Brain microvascular endothelial cell (primary cell): ENCODE measurements at places on chromosomes 2 and 18.

DNA sequence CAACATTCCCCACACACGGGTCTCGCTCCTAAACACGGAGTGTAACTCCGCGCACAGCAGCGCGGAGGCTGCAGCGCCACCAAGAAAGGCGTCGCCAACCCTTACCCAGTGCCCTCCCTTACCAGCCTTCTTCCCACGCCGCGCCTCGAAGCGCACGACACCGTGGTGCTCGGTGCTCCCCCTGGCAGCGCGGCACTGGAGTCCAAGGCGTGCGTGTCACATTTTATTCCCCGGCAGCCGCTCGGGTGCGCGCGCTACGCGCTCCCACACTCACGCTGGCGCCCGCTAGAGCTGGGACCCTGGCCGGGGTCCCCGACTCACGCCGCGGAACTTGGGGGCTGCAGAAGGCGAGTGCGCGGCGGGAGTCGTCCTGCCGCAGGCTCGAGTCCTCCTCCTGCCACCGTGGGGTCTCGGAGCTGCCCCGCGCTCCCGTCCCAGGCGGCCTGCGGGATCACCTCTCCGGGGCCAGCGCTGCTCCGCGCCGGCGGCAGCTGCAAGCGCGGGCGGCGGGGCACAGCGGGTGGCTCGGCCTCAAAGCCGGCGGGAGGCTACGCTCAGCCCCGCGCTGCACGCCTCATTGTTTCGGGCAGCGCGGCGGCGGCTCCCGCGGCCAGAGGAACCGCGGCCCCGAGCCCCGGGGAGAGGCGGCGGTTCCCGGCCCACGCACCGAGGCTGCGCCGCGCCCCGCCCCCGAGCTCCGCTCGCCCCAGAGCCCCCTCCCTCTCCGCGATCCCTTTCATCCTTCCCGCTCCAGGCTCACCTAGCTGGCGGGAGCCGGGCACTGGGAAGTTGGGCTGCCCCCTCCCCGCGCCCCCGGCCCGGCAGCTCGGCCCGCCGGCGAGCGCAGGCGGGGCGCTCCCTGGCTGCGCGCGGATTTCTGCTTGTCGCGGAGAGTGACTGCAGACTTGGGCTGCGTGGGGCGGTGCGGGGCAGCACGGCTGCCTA lies at the start of gene ST6GAL2:
Gene ST6GAL2, minus strand, starts transcription at position 197 of the 945 bp plus-strand sequence. CDS start 42,190 bp downstream, outside the sequence.
- no peak for DNase-seq

DNA sequence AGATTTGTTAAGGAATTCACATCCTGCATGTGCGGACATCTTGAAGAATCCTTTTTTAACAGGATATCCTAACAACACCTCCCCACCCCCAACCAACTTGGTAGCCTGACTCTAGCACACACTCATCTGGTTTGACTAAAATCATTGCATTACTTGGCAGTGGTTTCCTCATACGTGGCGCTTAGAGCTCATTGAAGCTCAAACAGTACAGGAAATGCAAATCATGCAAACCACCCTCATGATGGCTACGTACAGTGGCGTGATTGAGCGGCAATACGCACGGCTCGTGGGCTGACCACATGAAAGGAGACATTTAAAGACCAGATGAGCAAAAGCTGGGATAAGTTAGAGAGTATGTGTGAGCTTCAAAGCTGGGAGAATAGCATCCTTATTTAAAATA lies 336.2 kb downstream of the ZEB2 start:
- DNase-seq: no peak

DNA sequence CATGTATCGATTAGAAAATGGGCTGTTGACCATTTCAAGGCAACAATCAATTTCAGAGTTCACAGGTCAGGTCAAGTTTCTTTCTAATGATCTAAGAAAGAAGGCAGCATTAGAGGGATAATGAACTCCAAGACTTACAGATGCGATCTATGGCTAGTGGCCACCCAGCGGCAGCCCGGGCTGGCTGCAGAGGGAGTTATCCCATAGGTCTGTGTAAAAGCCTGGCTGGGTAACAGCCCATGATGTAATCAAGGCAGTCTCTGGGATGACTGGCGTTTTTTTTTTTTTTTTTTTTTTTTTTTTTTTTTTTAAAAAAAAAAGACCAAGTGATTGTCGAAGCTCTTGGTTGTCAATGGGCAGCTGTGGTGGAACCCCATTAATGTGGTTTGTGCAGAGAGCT lies 171.1 kb upstream of the SKOR2 start:
- DNase-seq: no peak

DNA sequence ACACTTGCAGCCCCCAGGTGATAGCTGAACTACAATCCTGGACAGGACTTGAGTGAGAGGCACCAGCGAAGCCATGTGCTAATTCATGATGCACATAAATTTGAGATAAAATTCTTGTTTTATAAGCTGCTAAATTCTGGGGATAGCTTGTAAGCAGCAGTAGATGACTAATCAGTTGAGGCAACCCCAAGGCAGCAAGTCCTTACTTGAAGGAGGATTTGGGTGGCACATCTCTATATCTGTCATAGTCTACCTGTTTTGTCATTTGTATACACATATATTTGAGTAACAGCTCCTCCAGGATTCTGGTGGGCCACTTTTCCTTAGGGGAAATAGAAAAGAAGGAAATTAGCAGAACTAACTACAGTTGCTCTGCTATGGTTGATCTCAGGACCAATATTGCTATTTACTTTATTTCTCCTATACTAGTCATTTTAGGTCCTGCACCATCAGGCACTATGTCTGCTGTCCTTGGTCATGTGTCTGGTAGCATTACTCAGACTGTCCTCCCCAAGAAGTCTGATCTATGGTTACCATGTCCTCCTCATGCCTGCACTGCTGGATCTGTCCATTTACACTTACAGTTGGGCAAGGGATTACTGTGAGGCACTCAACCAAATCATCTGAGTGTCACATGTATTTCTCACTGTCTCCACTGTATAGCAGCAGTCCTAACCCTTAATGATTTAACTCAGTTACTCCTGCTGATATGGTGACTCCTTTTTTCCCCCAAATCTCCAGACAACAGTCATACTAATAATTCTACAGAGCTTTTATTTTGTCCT lies 436.0 kb upstream of the CWC22 start:
- DNase-seq: no peak

DNA sequence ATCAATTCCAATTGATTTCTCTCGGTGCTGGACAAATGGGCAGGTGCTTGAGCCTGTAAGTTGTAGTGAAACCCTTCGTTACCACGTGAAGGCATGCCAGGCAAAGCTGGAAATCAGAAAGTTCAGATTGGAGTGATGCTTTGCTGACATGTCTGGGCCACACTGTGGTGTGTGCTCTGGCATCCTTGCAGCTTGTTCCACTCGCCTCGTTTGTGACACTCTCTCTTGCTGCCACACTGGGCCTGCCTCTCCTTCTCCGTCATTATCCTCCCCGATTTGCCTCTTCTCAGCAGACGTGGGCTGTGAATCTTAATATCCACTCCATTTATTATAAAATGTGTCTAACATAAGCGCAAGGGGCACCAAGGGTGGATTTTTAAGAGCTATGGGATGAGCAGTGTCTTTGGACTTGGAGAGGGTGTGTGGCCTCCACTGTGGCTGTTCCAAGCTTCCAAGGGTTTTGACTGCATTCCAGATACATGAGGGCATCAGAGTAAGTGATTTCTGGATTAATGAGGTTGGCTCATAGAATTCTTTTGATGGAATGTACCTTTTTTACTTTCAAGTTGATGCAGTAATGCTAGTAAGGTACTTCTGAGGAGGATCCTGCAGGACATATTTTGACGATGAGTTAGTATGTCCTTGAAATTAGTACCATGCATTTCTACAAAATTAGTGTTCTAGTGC lies 238.8 kb downstream of the TPGS2 start:
- DNase-seq: no peak

GRCh38 chr2:204749319-204749718 lies 204.0 kb downstream of the PARD3B start:
- peak; percentile 61 for DNase-seq

- DNase-seq: no peak
Measured at GRCh38 chr18:294566-294965, 26.7 kb upstream of the THOC1 start.

- DNase-seq: no peak
Measured at GRCh38 chr2:7026742-7027141, 109.5 kb downstream of the RNF144A start.

DNA sequence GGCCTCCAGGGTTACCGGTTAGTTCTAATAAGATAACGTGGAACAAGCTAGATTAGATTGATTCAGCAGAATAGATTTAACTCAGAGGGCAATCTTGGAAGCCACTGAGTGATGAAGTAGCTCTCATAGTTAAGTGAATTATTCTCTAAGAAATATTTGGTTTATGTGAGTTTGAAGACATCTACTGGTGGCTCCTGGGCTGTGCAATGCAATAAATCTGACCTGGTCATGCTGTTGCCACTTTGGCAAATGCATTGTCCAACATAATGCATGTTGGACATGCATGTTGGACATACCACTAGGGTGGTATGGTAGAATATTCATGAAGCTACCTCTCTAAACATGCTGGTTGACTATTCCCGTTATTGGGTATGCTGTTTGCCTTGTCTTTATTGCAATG lies 493.7 kb upstream of the VRK2 start:
- DNase-seq: no peak

- DNase-seq: no peak
Measured at GRCh38 chr2:54649633-54650032, 73.8 kb upstream of the EML6 start.

DNA sequence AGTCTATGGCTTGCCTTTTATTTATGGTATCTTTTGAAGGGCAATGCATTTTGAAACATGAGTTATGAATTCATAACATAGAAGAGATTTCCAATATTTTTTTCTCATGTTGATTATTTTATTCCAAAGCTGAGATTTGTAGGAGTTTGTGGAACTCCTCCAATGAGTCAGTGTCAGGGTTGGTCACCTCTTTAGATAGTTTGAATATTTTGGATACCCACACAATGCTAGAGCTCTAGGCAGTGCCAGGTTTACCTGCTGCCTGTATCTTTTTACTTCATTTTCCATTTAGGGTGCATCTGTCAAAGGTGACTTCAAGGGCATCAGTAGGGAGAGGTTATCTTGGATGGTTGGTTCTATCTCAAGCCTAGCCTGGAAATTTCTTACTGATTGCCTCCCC lies 152.7 kb downstream of the CERS6 start:
- DNase-seq: no peak

DNA sequence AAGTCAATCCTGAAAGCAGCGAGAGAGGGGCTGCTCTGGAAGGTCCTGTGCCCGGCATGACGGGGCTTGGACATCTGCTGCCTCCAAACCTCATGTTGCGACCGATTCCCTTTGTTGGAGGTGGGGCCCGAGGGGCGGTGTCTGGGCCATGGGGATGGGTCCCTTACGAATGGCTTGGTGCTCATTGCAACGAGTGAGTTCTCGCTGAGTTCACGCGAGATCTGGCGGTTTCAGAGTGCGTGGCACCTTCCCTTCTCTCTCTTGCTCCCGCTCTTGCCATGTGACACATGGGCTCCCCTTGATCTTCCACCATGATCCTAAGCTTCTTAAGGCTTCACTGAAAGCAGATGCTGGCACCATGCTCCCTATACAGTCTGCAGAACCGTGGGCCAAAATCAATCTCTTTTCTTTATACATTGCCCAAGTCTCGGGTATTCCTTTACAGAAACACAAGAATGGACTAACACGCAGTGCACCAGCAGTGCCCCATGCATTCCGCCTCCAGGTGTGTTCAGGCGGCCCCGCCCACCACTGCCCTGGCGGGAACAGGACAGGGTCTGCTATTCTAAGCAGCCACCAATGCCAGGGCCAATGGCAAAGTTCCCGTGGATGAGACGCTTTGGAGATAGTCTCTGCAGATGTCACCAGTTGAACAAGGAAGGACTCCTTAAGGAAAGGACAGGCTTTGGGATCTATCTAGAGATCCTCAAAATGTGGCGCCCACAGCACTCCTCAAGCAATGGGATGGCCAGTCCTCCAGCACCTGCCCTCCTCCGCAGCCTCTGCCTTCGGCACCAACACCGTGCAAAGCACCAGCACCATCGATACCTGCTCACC lies 63.4 kb downstream of the ZNF516 start:
- no peak for DNase-seq

- no peak for DNase-seq
Measured at GRCh38 chr2:2528846-2529245, 197.8 kb upstream of the MYT1L start.

- DNase-seq: peak; percentile 20
Measured at GRCh38 chr2:223314811-223315210, 262.8 kb downstream of the KCNE4 start.

DNA sequence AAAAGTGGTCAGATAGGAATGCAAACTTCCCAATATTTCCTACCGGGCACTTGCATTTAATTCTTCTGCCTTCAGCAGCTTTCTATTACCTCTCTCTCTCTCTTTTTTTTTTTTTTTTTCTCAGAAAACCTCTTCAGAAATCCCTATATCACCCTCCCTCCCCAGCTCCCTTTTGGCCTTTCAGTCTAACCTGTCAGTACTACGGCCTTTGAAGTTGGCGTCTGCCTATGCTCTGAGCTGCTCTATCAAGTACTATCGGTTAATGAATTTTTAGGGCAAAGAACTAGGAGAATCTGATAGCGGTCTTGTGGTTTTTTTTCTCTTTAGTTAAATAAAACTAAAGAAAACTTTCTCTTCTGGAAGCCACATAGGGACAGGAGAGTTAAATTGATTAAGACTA lies 122.4 kb upstream of the MAPRE2 start:
- DNase-seq: no peak

GRCh38 chr2:190701586-190701985 lies 52.7 kb downstream of the NAB1 start:
- DNase-seq: no peak

- peak; percentile 75 for DNase-seq
Measured at GRCh38 chr2:1750933-1751766, 6.8 kb upstream of the PXDN start.

GRCh38 chr2:7992612-7993602 lies 688.9 kb upstream of the ID2 start:
- peak; percentile 19 for DNase-seq

GRCh38 chr2:161096336-161096735 lies 63.9 kb upstream of the TANK start:
- DNase-seq: no peak

DNA sequence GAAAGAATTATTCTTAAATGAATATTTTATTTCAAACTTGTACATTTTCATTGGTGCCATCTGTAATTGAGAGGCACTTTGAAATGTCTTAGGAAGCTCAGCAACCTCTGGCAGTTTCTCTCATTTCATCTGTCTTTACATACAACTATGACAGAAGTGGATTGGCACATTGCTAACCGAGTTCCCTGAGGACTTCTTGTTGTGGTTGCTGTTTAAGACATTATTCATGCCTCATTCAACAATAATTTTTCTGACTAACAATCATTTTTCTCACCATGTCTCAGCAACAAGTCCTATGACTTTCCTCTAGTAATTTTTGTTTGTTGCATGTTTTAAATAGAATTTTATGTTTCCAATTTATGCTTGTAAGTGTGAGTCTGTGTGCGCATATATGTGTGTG lies 284.0 kb upstream of the CWC22 start:
- DNase-seq: peak; percentile 75
